ENCODE measurements at places on chromosomes 5 and 9. TPM values are rescaled to one million over a fixed set of nuclear protein-coding genes. Genes with fewer than 3 reads are reported as not detected.

Gene SLC34A3
- not detected for total RNA-seq

Gene RMRP
- total RNA-seq: 88,726 TPM

Gene MGAT4B
- total RNA-seq: 95.9 TPM

Gene SLC6A19
- total RNA-seq: not detected

Gene CXCL14
- total RNA-seq: not detected

Gene LMAN2
- 295 TPM for total RNA-seq

Gene SHC3
- total RNA-seq: 0.36 TPM

Gene GABRB2
- 0.59 TPM for total RNA-seq

Gene PCDHA5
- under 0.01 TPM for total RNA-seq

Gene WDR31
- 1.4 TPM for total RNA-seq

Gene FOXD4
- total RNA-seq: 0.29 TPM

Gene F2RL2
- total RNA-seq: 1.5 TPM

Gene TRIM7
- total RNA-seq: 0.72 TPM

Gene GRM6
- total RNA-seq: not detected

Gene ARSB
- 33.6 TPM for total RNA-seq

Gene MAN1B1
- 103 TPM for total RNA-seq

Gene PLCXD3
- not detected for total RNA-seq

Gene ADGRV1
- not detected for total RNA-seq

Gene ENTPD2
- total RNA-seq: not detected

Gene SLC25A2
- 0.59 TPM for total RNA-seq

Gene SLC4A9
- not detected for total RNA-seq

Gene FAM114A2
- 31.8 TPM for total RNA-seq

Gene CCT5
- total RNA-seq: 238 TPM

Gene OR1J1
- total RNA-seq: not detected

Gene ZNF454
- total RNA-seq: 3.8 TPM

Gene EGFLAM
- total RNA-seq: 11.2 TPM

Gene JAKMIP2
- total RNA-seq: 1.1 TPM

Gene TXNDC15
- 87.2 TPM for total RNA-seq

Gene PCDHGA1
- 1.1 TPM for total RNA-seq

Gene GRXCR2
- total RNA-seq: not detected

Gene FBLL1
- total RNA-seq: 0.36 TPM

Gene LRRC19
- total RNA-seq: under 0.01 TPM

Gene TAF1L
- total RNA-seq: not detected

Gene PDLIM4
- 47.7 TPM for total RNA-seq

Gene MACIR
- total RNA-seq: 10.3 TPM

Gene CCL28
- total RNA-seq: 15.6 TPM

Gene GNE
- 25.3 TPM for total RNA-seq

Gene DEPDC1B
- 1.8 TPM for total RNA-seq

Gene ANKRD33B
- total RNA-seq: 5.1 TPM

Gene WHRN
- total RNA-seq: 2.2 TPM

Gene KIF24
- 1.8 TPM for total RNA-seq

Gene ITGA2
- total RNA-seq: 2.7 TPM

Gene DDX46
- 20.6 TPM for total RNA-seq

Gene SAXO1
- under 0.01 TPM for total RNA-seq

Gene ZNF608
- total RNA-seq: 14.7 TPM
